ENCODE measurements at places on chromosomes 7 and 10.
A peak's percentile ranks its signal among the peaks of the same experiment; 100 is the strongest.

GRCh38 chr10:93851169-93851568, 42.6 kb upstream of the SLC35G1 start:
- no peak for DNase-seq

DNA sequence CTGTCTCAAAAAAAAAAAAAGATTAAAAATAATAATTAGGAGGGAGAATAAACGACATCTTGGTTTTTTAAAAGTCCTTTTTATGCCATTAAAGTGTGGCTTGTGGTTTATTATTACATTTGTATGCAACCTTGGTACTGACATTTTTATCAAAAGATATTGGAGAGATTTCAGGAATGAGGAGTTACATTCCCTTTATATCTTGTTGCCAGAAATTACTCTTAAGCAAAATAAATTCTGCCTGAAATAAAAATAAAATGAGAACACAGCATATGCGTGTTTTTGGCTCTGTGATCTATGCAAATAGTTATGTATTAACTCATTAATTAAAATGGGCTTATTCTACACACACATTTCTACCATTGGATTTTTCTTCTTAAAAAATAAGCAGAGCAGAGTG, 202.4 kb downstream of the BICC1 start:
- DNase-seq = no peak

GRCh38 chr7:129950191-129950932, 2.4 kb downstream of the UBE2H start:
- DNase-seq = peak; percentile 45

- peak; percentile 17 for DNase-seq
Measured at GRCh38 chr10:12701696-12702095, 299.8 kb downstream of the CCDC3 start.

- no peak for DNase-seq
Measured at GRCh38 chr10:21764466-21765189, 230.6 kb downstream of the MLLT10 start.

DNA sequence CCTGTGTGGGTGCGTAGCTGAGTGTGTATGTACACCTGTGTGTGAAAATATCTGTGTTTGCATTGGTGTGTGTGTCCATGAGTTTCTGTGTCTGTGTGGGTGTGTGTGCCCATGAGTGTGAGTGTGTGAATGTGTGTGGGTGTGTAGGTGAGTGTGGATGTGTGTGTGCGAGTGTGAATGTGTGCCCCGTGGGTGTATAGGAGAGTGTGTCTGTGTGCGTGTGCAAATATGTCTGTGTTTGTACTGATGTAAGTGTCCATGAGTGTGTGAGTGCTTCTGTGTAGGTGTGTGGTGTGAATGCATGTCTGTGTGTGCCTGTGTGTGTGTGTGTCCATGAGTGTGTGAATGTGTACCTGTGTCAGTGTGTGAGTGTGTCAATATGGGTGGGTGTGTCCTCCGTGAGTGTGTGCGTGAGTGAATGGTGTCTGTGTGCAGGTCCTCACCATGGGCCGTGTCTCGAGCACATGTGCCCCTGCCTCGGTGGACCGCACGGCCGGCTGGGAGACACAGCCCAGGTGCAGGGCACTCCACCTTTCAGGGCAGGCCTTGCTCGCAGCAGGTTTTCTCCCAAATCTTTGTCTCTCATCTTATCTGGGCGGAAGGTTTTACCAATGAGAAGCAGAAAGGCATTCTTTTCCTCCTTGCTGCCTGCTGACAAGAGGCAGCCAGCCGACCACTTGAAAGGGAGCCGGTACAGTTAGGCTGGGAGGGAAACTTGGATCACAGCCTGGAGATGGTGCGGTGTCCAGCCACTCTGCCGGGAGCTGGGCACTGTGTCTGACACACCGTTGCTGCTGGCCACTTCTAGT, 107.1 kb upstream of the FAM20C start:
- peak; percentile 87 for DNase-seq

- no peak for DNase-seq
Measured at GRCh38 chr7:117087639-117088396, 134.5 kb downstream of the ST7 start.

- no peak for DNase-seq
Measured at GRCh38 chr10:32050177-32050576, 6.0 kb downstream of the KIF5B start.

DNA sequence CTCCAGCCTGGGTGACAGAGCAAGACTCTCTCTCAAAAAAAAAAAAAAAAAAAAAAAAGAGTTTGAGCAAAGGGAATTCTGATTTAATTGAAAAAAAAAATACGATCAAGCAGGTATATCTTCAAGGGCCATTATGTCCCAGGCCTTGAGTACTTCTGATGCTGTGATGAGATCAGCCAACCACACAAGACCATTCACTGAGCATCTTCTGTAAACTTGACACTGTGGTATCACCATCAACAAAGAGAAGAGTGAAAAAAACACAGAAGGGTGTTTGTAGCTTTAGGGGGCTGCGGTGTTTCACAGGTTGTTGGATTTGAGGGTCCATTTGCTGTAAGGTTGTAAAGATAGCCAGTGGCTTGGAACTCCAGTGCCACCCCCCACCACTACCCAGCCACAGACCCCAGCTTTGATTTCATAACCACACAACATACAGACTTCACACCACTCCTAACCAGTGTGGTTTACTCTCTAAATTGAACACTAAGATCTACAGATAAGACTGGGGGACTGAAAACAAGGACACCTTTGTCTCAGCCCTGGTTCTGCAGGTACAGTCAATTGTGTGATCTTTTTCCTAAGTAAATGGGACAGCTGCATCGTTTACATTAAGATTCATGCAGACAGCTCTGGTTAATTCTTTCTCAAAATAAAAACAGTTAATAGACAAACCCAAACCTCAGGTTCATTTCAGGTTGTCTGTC, 66.4 kb downstream of the CDC123 start:
- no peak for DNase-seq

DNA sequence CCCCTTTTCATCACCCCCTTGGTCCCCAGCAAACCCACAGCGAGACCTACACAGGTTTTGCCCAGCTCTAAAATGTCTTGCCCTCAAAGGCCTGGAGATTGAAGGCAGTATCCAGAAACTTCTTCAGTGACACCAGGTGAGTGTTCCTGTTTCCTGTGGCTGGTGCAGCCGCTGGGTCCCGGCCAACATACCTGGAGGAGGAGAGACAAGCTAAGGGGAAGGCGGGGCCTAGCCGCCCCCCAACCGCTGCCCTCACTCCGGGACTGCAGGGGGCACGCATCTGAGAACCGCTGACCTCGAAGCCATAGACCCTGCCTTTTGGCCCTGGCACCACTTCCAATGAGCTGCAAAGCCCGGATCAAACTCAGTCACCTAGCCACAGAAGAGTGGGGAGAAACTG, 27.0 kb downstream of the OGDHL start:
- DNase-seq = no peak

DNA sequence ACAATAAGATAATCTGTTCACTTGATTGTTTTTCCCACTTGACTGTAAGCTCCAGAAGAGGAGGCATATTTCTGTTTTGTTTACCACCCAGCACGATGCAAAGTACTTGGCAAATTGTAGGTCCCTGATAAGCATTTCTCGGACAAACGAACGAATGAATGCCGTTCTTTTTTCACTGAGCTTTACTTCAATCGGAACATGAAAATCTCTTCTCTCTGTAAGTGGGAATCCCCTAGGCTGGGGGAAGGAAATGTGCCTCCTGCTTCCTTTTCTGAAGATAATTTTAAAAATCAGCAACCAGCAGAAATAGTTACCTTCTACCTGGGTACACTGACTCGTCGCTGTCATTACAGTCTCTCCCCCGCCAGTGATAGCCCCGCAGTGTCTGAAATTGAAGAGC, 102.9 kb downstream of the AOAH start:
- DNase-seq = no peak

GRCh38 chr7:22214000-22214399, 143.0 kb downstream of the RAPGEF5 start:
- DNase-seq = no peak

DNA sequence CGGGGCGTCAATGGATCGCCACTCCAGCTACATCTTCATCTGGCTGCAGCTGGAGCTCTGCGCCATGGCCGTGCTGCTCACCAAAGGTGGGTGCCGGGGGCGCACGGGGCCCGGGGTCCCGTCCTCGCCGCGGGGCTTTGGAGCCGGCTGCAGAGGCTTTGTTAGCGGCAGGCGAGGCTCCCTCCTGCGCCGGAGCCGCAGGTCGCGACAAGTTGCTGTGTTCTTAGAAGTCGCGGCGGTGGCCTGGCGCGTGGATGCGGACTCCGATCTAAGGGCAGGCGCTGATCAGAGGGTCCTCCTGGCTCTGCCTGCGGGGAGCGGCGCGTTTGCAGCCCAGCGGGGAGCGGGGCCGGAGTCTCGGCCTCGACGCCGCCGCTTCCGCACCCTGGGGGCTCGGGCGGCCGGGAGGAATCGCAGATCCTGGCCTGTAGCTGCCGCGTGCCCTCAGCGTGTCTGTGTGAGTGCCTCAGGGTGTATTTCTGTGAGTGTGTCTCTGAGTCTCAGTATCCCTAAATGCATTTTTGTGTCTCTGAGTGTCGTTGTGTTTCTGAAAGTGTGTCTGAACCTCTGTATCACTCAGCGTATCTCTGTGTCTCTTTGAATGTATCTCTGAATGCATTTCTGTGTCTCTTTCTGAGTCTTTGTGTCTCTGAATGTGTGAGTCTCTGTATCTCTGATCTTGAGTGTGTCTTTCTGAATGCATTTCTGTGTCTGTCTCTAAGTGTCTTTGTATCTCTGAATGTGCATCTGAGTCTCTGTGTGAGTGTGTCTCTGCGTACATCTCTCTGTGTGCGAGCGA, 766 bp downstream of the BAMBI start:
- DNase-seq = peak; percentile 44

- peak; percentile 68 for DNase-seq
Measured at GRCh38 chr10:13448216-13448615, 80.6 kb downstream of the BEND7 start.

GRCh38 chr10:101041252-101041761, 10.3 kb downstream of the SFXN3 start:
- DNase-seq = peak; percentile 90

DNA sequence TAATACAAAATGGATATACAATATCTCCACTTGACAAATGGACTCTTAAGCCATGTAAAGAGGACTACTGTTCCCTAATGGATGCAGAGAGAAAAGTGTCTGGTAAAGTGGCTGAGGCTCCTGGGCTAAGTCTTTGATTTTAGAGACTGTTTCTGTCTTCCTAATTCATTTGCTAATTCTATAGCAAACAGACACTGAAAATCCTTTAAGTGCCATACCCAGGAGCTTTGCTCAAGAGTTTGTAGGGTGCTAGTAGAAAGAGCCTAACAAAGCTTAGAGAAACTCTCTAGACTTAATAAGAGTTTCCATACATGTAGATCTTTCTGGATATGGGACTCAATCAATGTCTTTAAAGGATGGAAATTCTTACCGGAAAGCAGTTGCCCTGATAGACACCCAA, 16.7 kb downstream of the CEP55 start:
- DNase-seq = no peak

DNA sequence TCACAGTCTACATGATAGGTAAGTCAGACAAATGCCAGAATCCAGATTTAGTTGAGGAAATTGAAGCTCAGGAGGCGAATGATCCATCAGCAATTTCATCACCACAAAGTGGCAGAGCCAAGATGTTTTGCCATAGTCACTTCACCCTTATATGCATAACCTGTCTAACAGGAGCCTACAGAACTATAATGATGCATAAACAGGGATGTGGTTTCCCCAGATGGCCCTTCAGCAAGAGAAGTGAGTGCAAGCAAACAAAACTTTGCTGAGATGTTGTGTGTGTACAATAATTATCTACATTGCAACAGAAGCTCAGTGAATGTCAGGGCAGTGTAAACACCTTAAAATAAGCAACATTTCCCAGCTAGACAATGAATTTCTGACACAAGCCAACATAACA, 28.6 kb downstream of the PON3 start:
- no peak for DNase-seq

DNA sequence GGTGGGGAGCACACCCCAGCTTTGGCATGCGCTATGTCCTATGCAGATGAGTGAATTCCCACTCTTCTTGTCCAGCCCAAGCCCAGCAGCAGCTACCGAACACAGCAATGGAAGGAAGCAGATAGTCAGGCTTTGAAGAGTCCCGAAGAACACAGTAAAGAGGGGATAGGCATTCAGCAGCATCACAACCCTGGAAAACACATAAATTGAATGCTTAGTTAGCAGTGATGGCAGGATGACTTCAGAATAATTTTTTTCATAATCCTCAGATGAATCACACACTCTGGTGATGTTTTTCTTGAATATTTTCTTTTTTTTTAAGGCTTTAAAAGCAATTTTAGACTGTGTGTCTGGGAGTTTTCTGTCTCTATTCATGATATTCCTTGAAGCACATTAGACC, 95.8 kb downstream of the CFAP58 start:
- peak; percentile 56 for DNase-seq

GRCh38 chr7:157018997-157019608, 8.6 kb upstream of the MNX1 start:
- no peak for DNase-seq

DNA sequence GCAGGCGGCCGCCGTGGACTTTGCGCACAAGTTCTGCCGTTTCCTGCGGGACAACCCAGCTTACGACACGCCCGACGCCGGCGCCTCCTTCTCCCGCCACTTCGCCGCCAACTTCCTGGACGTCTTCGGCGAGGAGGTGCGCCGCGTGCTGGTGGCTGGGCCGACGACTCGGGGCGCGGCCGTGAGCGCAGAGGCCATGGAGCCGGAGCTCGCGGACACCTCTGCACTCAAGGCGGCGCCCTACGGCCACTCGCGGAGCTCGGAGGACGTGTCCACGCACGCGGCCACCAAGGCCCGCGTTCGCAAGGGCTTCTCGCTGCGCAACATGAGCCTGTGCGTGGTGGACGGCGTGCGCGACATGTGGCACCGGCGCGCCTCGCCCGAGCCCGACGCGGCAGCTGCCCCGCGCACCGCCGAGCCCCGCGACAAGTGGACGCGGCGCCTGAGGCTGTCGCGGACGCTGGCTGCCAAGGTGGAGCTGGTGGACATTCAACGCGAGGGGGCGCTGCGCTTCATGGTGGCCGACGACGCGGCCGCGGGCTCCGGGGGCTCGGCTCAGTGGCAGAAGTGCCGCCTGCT, 14.1 kb downstream of the SH2B2 start:
- DNase-seq = no peak

- no peak for DNase-seq
Measured at GRCh38 chr7:146119002-146119401, 2.4 kb downstream of the CNTNAP2 start.

DNA sequence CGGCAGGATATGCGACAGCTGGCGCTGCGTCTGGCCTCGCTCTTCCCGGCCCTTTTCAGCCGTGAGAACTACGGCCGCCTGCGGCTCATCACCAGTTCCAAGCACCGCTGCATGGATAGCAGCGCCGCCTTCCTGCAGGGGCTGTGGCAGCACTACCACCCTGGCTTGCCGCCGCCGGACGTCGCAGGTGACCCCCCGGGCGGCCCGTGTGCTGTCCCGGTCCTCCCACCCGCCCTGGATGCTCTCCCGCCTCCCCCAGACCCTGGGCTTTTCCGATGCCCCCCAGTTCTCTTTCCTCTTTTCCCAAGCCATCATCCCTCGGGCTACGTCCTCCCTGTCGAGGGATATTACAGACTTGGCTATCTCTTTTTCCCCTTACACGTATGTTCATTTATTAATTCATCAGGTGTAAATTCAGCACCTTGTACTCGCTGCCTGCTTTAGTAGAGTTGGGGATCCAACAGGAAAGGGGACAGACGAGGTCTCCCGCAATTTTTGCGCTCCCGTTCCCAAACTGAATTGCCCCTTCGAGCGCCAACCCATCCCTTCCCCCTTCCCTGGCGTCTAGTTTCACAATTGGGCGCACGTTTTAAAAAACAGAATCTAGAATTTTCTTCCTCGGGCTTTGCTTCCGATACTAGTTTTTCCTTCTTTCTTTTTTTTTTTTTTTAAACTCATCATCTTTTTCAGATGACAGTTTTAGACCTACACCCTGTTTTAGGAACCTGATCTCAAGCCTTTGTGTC, 846 bp downstream of the MINPP1 start:
- peak; percentile 52 for DNase-seq

Data from astrocyte of the spinal cord (primary cell).